ENCODE measurements at places on chromosomes 7 and 10.

DNA sequence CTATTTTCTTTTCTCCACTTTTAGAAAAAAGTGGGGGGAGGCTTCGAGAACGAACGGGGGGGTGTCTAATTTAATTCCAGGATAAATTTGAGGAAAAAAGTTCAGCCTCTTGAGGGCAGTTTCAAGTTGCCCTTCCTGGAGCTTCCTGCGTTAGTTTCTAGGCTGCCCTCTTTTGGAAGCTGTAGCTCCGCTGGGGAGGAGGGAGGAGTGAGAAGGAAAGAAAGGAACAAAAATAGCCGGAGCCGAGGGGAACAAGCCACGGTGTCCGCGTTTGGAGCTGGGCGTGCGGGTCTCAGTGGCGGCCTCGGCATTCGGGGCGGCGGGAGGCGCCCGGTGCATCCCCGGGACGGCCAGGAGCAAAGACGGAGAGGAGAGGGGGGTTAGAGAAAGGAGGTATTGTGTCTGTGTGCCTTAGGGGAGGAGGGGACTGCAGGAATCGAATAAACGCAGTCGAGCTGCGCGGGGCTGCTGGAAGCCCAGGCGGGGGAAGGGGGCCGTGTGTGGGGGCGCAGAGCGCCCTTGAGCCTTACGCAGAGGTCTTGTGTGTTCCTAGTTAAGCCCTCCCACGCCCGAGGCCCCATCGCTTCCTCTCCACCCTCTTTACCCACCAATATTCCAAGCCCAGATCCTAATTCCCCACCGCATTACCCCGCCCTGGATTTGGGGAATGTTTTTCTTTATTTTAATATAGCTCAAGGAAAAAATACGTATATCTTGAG, 2.0 kb upstream of the TNRC18 start:
- peak; percentile 18 for DNase-seq

- peak; percentile 70 for DNase-seq
Observed at GRCh38 chr7:111083413-111083812, 7.5 kb upstream of the LRRN3 start.

DNA sequence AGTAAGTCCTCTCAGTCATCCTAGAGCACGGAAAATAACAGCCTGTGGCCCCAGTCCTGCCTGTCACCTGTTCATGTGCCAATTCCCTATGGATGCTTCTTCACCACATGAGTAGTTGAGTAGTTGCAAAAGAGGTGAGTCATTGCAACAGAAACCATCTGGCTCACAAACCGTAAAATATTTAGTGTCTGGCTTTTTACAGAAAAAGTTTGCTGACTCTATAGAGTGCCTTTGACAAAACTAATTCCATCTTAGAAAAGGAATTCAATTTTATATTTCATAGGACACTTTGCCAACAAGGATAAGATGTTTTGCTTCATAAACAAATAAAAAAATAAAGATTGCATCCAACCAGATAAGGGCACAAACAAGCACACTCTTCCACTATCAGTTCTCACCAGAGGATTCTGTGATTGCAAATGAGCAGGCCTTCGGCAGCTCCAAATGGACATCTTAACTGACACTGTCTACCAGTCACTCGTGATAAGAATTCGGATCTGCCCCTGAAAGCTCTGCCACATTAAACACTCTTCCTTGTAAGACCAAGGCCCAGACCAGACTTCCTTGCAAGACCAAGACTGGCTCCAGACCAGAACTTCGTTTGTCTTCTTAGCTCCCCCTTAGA, 242.7 kb upstream of the SEMA3C start:
- no peak for DNase-seq

GRCh38 chr7:29929018-29929807, 60.4 kb downstream of the SCRN1 start:
- no peak for DNase-seq

GRCh38 chr10:119281581-119282071, 74.3 kb downstream of the GRK5 start:
- DNase-seq: no peak

DNA sequence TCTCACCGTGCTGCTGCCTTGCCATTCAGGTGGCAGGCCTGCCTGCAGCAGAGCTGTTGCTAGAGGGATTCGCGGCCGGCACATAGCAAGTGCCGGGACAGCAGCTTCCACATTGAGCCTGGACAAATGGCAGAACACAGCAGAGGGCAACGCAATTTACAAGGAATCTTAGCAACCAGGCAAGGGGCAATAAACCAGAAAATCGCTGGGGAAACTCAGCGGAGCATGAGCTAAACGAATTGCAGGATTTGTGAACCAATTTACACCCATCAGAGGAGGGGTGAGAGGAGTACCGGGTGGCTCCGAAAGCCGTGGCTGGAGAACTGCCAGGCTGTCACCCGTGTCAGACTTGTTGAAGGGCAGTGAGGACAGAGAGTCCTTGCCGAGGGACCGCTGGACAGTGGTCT, 58.6 kb upstream of the LOXL4 start:
- DNase-seq: no peak

GRCh38 chr10:21260066-21260465, 265.4 kb downstream of the SKIDA1 start:
- DNase-seq: no peak

GRCh38 chr7:121382473-121382872, 13.6 kb downstream of the FAM3C start:
- no peak for DNase-seq

- DNase-seq: no peak
Observed at GRCh38 chr7:24406053-24406788, 122.2 kb downstream of the NPY start.

- no peak for DNase-seq
Observed at GRCh38 chr7:24924375-24924774, 55.6 kb downstream of the OSBPL3 start.

DNA sequence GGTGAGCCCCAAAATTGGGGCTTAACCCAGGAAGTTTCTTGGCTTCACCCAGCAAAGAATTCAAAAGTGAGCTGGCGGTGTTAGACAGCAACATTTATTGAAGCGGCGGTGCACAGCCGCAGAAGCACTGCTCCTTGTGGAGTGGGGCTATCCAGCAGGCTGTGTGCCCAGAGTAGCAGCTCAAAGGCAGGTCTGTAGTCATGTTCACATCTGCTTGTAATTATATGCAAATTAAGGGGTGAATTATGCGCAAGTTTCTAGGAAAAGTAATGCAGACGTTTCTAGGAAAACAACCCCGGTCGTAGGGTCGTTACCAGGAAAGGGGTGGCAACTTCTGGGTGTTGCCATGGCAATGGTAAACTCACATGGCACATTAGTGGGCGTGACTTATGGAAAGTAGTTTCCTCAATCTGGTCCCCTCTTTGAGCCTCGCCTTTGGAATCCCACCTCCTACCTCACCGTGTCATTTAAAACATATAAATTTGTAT, 13.7 kb upstream of the KBTBD2 start:
- DNase-seq: peak; percentile 63

DNA sequence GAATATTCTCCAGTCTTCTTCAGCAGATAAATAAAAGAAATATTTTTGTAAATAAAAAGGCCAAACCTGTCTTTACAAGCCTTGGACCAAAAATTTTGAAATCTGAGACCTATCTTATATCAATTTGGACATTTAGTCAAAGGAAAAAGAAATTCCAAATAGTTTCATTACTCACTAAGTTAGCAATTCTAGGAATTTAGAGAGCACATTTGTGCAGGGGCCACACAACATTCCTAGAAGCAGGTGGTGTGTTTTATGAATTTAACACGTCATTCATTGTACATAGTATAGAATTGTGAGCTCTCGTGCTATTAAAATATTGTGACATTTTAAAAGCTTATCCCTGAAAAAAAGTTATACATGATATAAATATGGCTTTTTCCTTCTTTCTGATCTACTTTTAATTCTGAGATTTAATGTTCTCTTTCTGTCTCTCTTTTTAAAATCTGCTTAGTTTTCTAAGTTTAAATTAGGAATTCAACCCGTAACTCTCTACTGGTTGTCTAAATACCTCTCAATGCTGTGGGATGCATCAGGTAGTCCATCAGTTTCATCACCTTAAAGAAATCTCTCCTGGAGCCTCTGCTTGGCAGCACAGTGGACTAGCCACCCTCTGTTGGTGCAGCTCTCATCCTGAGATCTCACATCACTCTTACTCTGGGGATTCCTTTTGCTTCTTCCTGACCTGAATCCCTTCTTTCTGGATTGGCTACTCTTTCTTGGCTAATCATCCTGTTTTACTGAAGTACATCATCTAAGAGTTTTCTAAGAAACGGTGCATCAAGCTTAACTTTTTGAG, 124.5 kb downstream of the SEMA3E start:
- DNase-seq: no peak

DNA sequence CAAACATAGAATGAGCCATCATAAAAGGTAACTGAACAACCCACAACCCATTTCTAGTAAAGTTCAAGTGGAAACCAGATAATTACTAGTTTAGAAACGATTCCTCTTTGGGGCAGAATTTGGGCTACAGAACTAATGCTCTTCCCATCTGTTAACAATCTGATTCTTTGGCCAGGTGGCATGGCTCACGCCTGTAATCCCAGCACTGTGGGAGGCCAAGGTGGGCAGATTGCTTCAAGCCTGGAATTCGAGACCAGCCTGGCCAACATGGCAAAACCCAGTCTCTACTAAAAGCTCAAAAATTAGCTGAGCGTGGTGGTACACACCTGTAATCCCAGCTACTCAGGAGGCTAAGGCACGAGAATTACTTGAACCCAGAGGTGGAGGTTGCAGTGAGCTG, 18.5 kb downstream of the CYP51A1 start:
- DNase-seq: no peak

DNA sequence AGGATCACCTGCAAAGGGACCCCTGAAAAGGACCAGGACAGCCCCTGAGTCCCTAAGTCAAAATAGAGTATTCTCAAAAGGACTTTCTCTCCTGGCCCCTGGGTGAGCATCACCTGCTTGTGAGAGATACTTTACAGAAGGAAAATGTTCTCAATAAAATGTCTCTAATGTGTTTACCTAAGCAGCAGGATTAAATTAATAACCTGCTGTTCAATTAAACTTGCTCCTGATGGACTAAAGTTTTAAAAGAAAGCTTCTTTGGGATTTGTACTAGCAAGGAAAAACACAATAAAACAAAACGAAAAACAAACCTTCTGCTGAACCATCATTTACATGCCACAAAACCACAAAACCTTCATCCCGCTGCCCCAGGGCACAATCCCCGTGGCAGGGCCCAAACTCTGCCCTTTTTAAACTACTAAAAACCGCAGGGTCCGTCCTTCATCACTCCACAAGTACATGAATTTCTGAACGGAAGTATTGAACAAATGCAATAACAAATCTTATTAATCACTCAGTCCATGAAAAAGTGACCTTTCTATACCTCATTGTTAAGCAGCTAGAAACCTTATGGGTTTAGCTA, 197.7 kb downstream of the TCERG1L start:
- no peak for DNase-seq

DNA sequence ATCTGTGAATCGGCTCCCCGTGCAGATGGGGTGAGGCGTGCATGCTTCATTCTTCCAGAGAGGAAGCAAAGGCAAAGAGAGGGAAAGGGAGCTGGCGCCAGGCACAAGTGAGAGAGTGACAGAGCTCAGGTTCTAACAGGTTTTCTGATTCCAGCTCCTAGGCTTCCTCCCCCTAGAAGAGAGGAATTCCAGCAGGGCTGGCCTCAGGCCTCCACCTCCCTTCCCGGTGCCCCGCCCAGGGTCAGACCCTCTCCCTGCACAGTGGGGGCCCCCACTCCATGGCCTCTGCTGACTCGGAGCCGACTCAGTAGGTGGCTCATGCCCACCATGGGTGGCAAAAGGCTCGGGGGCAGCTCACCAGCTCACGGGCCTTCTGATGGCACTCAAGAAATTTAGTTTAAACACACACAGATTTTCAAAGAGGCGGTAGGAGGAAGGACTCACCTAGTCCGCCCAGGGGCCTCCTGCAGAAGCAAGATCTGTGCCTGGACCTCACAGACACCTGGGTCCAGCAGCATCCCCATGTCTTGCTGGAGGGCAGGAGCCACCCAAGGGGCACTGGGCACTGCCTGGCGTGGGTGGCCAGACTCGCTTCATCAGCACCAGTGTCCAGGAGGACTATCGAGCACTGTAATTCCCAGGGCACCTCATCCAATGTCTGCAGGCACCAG, 183.5 kb downstream of the MAD1L1 start:
- DNase-seq: no peak

DNA sequence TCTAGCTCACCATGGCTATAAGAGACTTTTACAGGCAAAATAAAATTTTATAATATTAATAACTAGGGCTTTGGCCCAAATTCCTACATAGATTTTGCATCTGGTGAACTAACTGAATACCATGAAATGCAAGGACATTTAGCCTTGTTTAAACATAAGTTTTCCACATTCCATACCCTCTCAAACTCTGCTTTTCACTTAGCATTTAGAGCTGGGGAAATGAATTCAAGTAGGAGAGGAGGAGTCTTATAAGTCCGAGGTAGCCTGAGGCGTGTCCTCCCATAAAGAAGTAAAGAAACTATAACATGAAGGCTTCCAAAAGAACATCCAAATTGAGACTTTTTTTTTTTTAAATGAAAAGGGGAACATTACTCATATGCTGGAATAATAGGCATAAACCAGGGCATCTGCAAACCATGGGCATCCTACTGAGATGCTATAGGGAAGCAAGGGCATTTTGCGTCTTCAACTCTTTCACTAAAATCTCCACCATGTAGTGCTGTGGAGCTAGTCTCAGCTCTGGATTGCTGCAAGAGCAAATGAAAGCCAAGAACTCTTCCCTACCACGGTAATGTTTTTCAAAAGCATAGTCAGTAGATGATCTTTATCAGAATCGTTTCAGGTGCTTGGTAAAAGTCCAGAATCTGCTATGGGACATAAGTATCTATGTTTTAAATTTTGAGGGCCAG, 79.1 kb downstream of the PALS2 start:
- DNase-seq: no peak

DNA sequence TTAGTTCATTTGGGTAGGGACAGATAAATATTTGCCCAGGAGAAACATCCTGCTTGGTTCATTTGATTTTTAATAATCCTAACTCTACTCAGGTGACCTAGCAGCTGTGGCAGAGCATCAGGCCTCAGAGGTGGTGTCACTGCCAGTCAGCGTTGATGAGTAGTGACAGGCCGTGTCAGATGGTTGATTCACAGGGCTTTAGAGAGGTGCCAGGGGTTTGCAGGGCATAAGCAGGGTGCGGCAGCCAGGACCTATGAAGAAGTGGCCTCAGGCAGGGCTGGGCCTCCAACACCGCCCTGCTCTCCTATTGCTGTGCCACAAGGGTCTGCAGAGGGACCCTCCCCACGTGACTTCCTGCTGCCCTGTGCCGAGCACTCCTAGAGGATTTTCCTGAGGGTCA, 128.1 kb downstream of the HECW1 start:
- no peak for DNase-seq
